GM13976 (cell line): ENCODE measurements at places on chromosomes 4 and X.

GRCh38 chr4:157768419-157768818 lies 404.4 kb downstream of the GASK1B start:
- no peak for DNase-seq

DNA sequence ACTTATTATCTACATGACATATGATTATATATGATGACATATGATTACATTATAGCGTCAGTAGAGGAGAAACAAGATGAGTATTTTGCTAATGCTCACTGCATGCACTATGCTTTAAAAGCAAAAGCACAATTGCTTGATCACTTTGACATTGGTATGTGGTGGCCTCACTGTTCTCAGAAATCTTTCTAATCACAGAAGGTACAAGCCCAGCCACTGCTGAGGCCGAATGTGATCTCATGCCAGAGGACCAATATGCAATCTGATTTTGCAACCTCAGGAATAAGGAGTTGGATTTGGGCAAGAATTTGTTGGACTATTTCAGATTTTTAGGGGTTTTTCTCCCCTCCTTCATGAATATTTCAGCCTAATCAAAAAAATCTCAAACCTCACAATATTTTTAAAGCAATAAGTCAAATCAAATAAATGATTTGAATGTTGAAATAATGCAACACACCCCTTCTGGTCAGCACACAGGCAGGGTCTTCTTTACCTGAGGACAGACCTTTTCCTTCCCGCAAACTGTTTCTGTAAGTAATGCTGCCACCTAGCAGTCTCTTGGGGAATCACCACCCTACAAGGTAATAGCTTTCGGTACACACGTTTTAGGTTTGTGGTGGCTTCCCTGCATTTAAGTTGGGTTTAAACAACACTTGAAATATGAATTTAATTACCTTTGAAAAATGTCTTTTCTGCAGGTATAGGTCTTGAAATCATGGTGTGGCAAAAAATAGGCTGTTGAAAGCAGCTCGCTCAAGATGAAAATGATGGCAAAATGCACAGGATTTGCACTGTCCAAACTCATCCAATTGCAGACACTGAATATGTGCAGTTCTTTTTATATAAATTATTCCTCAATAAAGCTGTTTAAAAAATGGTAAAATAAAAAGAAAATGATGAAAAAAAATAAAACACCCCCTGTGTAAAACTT lies 4.8 kb upstream of the CXCL13 start:
- peak; percentile 36 for DNase-seq

GRCh38 chrX:63613531-63614028 lies 171.4 kb downstream of the ARHGEF9 start:
- DNase-seq, result no peak

DNA sequence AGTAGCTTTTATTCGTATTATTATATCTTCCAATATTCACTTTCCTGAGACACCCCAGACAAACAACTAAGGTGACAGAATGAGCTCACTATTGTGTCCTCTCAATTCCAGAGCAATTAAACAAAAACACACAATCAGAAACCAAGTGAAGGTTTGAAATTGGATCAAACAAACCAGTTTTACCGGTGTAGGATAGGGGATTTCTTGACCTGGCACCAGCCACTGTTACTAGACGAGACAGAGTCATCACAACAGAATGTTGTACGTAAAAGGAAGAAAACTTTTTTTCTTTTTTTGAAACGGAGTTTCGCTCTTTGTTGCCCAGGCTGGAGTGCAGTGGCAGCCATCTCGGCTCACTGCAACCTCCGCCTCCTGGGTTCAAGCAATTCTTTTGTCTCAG lies 43.7 kb downstream of the LDOC1 start:
- DNase-seq, result no peak

- no peak for DNase-seq
These were observed 258.9 kb upstream of the SFRP2 start for GRCh38 chr4:154047733-154048132.

DNA sequence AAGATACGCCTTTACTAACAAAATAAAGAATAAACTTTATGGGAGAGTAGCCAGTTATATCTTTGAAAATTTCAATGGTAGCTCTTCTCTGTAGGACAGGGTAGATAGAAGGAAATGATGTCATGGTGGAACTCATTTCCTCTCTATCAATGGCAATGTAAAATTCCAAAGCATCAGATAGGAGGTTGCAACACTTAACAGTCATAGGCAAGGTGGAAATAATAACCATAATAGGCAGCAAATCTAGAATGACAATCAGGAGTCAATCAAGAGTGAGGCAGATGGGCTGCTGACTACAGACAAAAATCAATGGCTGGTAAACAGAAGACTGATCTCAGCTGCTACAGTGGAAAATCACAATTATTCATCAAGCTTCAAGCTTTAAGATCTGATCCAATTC lies 53.9 kb upstream of the TET2 start:
- no peak for DNase-seq
